ENCODE measurements at places on chromosomes 11 and 22.

DNA sequence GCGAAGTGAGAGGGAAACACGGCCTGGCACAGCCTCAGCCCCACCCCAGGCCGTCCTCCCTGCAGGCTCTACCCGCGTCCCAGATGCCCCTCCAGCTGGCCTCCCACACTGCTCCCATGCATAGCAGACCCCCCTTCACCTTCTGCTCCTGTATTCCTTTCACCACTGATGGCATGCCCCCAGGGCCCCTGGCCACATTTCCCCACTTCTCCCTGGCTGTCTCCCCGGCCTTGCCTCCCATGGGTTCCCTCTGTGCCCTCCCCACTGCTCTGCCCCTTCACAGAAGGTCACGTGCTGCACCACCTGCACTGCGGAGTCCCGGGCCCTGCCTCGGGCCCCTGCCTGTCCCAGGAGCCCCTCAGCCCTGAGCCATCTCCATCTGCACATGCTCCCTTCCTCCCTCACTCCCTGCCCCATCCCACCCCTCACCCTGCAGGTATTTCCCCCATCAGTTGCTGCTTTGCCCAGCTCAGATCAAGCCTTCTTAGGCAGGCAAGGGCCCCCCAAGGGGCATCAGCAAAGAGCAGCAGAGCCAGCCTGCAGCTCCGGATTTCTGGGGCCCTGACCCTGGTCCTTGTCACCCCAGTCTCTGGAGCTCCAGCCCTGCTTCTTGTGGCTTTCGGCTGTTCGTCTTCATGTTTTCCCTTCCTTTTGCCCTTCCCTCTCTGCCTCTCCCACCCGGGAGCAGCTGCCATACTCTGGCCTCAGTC is 46.4 kb downstream of the GAB4 start:
- no peak for DNase-seq

DNA sequence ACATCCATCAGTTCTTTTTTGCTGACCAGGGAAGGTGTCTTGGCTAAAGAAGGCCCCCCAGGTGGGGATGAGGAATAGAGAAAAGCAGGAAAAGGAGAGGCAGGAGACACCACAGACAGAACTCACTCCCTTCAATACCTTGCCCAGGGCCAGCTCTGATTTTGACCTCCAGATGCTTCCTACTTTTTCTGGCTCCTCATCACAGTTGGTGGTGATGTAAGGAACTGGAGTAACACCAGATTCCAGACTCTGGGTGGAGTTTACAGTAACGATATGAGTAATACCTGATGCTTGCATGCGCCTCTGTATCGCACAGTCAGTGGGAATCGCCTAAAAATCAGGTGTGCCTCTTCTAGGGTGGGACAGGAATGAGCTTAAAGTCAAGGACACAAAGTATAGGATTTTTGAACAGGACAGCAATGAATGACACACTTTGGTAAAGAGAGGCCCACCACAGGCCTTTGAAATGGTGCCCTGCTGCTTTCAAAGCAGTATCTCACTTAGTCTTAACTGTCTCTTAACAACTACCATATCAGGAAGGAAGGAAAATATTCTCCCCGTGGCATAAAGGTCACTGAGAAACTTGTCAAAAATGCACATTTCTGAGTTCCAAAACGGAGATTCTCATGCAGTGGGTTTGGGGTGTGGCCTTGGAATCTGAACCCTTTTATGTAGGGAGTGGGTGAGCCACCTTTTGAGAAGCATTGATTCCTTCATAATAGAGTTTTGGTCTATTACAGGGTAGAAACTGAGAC is 140.8 kb downstream of the SNX19 start:
- peak; percentile 60 for DNase-seq

DNA sequence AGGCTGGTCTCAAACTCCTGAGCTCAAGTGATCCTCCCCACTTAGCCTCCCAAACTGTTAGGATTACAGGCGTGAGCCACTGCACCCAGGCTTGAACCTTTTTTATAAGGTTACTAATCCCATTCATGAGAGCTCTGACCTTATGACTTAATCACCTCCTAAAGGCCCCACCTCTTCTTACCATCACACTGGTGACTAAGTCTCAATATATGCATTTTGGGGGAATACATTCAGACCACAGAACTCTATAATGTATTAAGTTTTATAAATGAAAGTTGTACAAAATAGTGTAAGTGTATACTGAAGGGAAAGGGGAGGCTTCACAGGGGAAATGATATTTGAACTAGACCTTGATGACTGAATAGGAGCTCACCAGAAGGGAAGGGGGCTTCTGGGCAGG is 28.4 kb upstream of the RBFOX2 start:
- no peak for DNase-seq

DNA sequence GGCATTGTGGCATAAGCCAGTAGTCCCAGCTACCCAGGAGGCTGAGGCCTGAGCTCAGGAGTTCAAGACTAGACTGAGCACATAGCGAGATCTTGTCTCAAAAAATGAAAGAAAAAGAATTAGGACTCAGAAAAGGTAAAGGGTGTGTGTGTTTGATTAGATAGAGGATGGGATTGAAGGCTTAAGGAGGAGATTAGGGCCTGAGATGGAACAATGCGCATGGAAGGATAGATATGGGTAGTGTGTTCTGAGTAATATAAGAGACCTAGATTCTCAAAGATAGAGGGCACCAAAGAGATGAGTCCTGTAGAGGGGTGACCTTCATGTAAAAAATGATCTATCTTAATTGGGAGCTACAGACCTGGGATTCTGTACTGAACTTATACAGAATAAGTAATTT is 17.3 kb upstream of the RAB30 start:
- peak; percentile 29 for DNase-seq

GRCh38 chr11:116512841-116513240 is 259.9 kb downstream of the BUD13 start:
- no peak for DNase-seq

- DNase-seq = peak; percentile 41
Measured at GRCh38 chr11:20599221-20600019, at the start of gene SLC6A5. TSS of gene SLC6A5 (plus strand) at chr11:20599608. CDS start at chr11:20599673, 65 bp downstream.

DNA sequence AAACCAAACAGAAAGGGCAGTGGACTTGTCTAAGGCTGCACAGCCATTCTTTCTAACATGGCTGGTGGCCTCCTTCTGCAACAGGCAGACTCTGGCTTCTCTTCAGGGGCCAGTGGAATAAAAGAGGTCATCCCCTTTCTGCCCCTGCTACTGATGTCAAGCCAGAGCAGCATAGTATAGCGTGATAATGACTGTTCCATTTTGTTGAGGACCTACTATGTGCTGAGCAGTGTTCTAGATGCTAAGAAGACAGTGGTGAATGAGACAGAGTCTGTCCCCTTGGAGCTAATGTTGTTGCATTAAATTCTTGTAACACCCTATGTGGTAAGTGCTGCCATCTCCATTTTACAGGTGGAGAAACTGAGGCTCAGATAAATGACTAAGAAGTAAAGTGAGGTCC is 15.7 kb upstream of the SYT7 start:
- no peak for DNase-seq

DNA sequence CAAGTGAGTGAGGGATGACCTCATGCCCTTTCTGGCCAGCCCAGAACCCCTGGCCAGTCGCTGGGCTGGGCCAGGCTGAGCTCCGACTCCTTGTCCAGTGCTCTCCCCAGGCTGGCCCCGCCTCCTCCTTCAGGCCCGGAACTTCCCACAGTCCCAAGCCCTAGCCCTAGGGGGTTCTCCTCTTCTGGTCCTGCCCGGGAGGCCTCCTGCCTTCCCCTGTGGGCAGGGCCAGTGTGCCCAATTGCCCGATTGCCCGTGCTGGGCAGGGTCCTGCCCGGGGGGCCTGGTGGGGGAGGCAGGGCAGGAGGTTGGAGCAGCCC is 4.2 kb downstream of the TCIRG1 start:
- DNase-seq = no peak

GRCh38 chr22:35596821-35597220 is 20.3 kb downstream of the MB start:
- DNase-seq = no peak

DNA sequence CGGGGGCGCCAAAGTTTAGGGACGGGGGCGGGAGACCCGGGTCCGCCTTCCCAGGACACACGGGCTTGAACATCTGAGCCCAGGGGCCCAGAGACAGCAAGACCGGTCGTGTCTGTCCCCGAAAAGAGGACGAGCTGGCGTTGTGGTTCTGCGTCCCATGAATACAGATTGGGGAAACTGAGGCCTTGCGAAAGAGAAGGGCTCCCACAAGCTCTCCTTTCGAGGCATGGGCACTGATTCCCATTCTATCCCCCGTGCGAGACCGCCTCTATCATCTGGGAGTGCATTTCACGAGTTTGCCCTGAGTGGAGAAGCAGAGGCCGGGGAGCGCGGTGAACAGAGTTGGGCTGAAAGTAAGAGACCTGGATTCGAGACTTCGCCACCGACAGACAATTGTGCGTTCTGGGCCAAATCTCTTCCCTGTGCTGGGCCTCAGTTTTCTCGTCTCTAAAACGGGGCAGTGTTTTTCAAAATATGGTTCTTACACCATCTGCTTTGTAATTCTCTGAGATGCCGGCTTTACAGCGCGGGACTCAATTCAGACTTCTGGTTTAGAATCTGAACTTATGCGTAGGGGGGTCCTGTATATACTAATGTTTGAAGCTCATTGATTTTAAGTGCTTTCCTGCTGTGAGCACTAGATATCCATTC is 471 bp downstream of the RNF185 start:
- peak; percentile 42 for DNase-seq

- no peak for DNase-seq
Measured at GRCh38 chr11:45610627-45611026, 54.8 kb downstream of the CHST1 start.

DNA sequence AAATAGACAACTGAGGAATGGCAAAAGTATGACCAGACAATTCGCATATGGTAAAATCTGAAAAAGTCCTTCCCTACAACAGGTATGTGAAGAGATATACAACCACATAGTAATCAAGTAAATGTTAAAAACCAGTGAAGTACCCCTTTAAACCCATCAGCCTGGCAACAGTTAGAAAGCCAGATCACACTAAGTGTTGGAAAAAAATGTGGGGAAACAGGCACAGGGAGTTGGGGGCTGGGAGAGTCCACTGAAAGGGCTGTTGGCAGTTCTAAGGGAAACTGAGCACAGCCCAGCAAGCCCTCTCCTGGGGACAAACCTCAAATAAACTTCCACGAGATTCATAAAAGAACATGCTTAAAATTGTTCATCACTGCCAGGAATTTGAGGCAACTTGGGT is 242.1 kb downstream of the BUD13 start:
- no peak for DNase-seq

DNA sequence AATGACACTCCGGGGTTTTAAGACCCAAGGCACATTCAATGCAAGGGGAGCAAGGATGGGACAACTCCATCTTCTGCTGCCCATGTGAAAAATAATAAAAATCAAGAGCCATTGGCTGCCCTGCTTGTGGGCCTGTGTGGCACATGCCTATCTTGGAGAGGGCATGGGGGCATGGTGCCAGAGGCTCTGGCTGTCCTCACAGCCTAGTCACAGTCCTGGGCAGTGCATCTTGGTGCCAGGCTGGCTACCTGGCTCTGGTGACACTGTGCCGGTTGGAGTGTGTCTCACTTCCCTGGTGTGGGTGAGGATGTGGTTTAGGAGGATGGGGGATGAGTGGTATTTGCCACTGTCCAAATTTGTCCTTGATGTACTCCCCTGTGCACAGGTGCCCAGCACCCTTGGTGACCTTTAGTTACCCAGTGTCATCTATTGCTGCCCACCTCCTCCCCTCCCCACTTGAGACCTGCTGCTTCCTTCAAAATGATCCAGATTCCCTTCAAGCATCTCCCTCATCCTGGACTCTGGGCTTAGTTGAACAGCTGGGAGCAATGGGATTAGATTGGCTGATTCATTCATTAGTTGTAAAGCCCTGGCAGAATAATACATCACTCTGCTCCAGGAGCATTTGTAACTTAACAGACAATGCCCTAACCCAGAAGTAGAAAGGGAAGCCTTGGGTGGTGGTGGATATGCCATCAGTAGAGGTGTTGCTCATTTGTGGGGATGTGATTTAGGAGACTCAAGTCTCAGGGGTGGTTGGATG is 4.6 kb downstream of the TMEM86A start:
- DNase-seq = no peak

DNA sequence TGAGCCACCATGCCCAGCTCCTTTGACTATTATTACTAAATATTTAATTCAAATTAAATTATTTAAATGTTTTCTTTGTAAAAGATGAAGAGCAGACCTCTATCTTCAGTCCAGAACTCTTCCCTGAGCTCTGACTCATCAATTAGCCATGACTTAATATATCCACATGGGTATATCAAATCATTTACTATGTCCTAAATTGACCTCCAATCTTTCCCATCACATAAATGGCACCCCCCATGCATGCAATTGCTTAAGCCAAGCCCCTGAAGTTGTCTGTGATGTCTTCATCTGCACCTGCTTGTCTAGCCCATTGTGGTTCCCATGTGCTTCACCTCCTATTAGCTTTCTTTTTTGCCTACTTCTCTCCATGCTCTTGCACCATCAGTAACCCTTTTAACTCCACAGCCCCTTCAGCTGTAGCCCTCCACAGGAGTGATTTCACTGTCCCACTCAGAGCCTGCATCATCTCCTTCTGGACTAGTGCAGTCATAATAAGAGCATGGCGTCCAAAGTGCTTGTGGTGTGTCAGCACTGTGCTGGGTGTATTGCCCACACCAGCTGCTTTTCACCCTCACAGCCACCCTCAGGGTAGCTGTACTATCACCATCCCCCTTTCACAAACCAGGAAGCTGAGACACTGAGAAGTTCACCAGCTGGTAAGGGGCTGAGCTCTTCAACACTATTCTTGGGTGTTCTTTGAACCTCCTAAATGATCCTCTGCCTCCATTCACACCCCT is 11.8 kb upstream of the THY1 start:
- DNase-seq = no peak

DNA sequence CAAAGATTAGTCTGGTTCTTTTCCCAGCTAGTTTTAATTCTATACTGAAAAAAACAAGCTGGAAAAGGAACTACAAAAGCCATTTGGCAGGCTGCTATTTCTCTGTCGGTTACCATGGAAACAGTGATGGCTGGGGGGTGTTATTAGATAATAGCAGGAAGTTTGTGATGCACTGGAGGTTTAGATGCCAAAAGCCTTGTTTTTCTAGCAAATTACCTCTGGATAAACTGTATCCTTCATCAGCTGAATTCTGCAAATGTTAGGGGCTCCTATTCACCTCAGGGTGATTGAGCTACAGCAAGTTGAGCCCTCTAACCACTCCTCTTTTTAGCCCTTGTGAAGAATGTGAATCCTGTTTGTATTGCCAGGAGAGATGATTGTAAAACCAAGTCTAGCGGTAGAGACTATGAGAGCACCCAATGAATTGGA is 25.2 kb downstream of the ALKBH3 start:
- DNase-seq = peak; percentile 82

DNA sequence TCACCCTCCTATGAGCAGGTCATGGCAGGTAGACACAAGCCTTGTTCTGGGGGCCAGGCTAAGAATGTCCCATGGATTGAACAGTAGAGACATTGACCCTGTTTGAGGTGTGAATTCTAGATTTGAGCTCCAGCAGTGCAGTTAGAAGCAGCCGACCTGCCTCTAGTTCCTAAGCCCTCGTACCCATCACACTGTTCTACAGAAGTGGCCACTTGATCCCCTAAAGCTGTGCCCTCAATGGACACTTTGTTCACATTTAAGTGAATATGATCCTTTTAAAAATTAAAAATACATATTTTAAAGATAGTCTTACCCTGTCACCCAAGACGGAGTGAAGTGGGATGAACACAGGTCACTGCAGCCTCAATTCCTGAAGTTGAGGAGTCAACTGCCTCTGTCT is 122.0 kb downstream of the MED15 start:
- no peak for DNase-seq

GRCh38 chr11:133551064-133551463 is 18.8 kb upstream of the OPCML start:
- no peak for DNase-seq
